ENCODE measurements at places on chromosomes 11 and 22. TPM values are rescaled to one million over a fixed set of nuclear protein-coding genes. Genes with fewer than 3 reads are reported as not detected.

TRIM49 gene
- 0.05 TPM for total RNA-seq

OR8D1 gene
- total RNA-seq: not detected

C22orf42 gene
- not detected for total RNA-seq

PRG3 gene
- total RNA-seq: not detected

MUC15 gene
- not detected for total RNA-seq

GLYAT gene
- total RNA-seq: not detected

TTC36 gene
- not detected for total RNA-seq

ZNF280A gene
- 3.0 TPM for total RNA-seq

SYTL2 gene
- 7.1 TPM for total RNA-seq

MUC2 gene
- total RNA-seq: 0.16 TPM

TH gene
- total RNA-seq: 0.20 TPM

RAB38 gene
- total RNA-seq: 0.98 TPM

TMEM151A gene
- total RNA-seq: 3.6 TPM

NXPE4 gene
- not detected for total RNA-seq

CHID1 gene
- total RNA-seq: 82.1 TPM

GRAP2 gene
- total RNA-seq: not detected

PVALB gene
- not detected for total RNA-seq

CLCF1 gene
- total RNA-seq: 34.8 TPM

APOL5 gene
- not detected for total RNA-seq

TSGA10IP gene
- total RNA-seq: not detected

CARD10 gene
- total RNA-seq: 30.6 TPM

GP1BB gene
- 0.64 TPM for total RNA-seq

ARAP1 gene
- 27.0 TPM for total RNA-seq

MYRF gene
- 15.3 TPM for total RNA-seq

SLC43A3 gene
- 0.82 TPM for total RNA-seq

JAM3 gene
- total RNA-seq: 3.7 TPM

SEPTIN3 gene
- total RNA-seq: 0.90 TPM

TRIM44 gene
- total RNA-seq: 21.9 TPM

ACRV1 gene
- total RNA-seq: not detected

VWCE gene
- 0.97 TPM for total RNA-seq

SYT13 gene
- total RNA-seq: 6.5 TPM

SLC22A25 gene
- not detected for total RNA-seq

ELMOD1 gene
- total RNA-seq: 0.05 TPM

HORMAD2 gene
- total RNA-seq: not detected

SC5D gene
- total RNA-seq: 12.1 TPM

KLHDC7B gene
- 0.05 TPM for total RNA-seq

HEPACAM gene
- total RNA-seq: not detected

GLB1L2 gene
- 2.0 TPM for total RNA-seq

HEPHL1 gene
- not detected for total RNA-seq

TSSK2 gene
- total RNA-seq: not detected

DEFB131B gene
- total RNA-seq: not detected

PDE2A gene
- total RNA-seq: 2.1 TPM

GTSE1 gene
- total RNA-seq: 35.3 TPM

UBQLN3 gene
- not detected for total RNA-seq

SLCO2B1 gene
- total RNA-seq: 3.6 TPM

VSIG10L2 gene
- total RNA-seq: not detected

OR51I1 gene
- total RNA-seq: not detected

LRRC74B gene
- total RNA-seq: not detected

P2RX6 gene
- total RNA-seq: 0.79 TPM

Data from A549 treated with Hydrocortisone at 1 μM for 4 hours (cell line).